Stimulated activated CD4-positive, alpha-beta T cell treated with anti-CD3 and anti-CD28 coated beads, TNF-alpha, amount 100 ng/mL, for 4 hours (primary cell): ENCODE measurements at places on chromosomes 12 and 14.

DNA sequence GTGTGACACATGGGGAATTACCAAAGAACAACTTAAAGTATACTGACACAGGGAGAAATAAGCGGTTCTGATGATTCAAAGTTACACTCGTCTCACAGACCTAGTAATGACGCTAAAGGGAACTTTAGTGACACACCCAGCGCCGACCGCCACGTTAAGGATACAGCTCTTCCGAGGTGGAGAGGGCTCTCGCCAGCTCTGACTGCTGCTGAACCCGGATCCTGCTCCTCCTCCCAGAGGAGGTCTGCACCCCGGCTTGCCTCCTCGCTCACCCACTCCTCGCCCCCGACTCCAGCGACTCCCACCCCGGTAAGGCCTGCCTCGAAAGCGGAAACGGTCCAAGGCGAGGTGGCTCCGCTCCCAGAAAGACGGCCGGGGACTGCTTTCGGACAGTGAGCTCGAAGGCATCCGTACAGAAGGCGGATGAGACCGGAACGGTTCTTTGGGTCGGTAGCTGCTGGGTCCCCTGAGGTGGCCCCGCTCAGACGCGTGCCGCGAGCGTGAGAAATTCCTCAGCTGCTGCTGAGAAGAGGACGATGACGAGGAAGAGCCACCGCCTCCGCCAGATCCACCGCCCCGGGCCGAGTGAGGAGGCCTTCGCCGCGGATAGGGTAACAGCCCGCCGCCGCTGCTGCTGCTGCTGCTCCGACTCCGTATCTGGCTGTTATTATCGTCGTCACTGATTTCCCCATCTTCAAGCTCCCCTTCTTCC lies 643 bp downstream of the ZFC3H1 start:
- peak; percentile 55 for DNase-seq

DNA sequence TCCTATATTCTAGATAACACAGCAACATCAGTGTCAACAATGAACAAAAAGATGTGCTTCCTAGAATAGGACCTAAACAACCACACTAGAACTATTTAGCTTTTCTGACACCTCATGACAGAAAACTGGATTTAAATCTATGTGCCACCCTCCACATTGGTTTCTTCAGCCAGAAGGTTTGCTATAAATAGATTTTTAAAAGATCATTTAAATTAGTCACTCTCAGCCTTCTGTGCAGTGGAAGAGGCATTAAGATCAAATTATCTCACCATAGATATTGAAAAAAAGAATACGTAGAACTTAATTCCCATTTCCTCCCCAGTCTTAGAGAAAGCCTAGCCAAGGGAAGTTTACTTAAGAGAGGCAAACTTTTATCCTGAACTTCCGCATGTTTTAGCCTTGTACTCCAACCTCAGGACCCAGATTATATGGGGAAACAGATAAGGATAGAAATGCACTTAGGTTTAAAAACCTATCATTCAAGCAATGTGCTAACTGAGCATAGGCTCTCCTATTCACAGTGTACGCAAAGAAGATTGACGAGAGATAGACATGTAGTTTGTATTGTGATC lies 59.6 kb downstream of the NELL2 start:
- no peak for DNase-seq

DNA sequence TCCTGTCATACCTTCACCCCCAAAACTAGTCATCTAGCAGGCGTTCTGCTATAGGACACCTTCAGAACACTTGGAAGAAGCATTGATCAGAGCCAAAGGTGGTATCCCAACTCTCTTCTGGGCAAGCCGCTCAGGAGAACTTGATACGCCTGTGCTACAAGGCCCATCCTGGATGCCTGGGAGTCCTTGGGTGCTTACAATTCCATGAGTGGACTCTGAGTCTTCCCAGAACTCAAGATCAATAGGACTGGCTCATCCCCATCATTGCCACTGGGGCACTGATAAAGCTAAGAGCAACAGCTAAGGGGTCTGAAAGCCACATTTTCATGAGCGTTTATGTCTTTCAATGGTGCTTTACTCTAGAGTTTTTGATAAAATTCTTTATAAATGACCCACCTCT lies 1.9 kb downstream of the SPTB start:
- no peak for DNase-seq

DNA sequence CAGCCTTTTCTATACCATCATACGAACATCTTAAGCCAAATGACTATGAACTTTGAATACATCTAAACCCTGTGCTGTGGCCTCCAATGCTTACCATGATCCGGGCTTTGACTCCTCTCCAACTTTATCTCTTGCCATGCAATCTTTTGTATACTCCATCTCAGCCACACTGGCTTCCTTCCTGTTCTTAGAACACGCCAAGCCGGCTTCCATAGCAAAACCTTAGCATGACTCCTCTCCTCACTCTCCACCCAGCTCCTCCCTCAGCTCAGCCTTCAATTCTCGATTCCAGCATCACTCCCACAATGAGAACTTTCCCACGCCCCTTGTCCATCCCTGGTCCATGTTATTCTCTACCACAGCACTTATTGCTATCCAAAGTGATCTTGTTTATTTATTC lies 228.3 kb downstream of the NTF3 start:
- no peak for DNase-seq

- DNase-seq = no peak
These were observed 66.4 kb downstream of the PTHLH start for GRCh38 chr12:27906127-27906500.

DNA sequence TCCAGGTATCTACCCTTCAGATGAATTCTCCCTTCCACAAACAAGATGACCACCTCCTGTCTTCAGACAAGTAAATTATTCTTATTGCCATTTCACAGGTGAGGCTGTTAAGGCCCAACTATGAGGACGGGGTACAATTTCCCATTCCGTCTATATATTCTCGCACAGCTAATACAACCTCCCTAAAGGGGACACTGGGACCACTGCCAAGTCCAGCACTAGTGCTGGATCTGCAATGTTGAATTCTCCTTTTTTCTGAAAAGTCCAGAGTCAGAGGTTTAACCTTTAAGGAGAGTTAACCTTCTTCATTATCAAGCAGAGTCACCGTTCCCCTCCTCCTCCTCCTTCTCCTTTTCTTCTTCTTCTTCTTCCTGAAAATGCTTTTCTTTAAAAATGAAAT lies 130.4 kb upstream of the PARP11 start:
- no peak for DNase-seq

DNA sequence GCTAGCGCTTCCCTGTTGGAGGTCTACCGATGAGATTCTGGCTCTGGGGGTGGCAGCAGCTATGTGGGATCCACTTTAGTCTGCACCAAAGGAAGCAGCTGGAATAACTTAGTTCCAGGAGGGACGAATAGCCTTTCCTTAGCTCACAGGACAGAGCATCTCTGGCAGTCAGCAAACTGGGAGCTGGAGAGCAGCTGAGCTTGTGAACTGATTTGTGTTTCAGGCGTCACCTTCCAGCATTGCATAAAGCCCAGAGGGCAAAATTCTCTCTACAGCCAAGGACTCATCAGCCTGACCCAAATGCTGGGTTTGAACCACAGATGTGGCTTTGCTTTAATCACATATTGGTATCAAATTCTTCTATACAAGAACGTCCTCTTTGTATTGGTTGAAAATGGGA lies 81.9 kb upstream of the PELI2 start:
- DNase-seq = no peak

GRCh38 chr12:49888461-49889151 lies 15.1 kb downstream of the FAIM2 start:
- DNase-seq = no peak

DNA sequence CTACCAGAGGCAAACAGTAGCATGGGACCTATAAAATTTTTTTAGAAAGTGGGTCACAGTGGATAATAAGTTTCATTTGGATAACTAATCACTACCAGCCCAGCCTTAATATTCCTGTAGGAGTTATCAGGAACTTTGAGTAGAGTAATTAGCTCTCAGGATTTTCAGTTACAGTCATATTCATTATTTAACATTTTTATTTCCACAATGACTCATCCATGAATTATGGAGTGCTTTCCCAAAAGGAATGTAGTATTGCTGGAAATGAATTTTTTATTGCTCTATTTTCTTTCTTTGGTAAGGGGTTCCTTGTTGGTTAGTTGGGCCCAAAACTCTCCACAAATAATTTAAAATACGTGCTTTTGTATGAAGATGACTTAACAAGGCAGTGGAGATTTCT lies 53.7 kb downstream of the ERC1 start:
- DNase-seq = no peak

DNA sequence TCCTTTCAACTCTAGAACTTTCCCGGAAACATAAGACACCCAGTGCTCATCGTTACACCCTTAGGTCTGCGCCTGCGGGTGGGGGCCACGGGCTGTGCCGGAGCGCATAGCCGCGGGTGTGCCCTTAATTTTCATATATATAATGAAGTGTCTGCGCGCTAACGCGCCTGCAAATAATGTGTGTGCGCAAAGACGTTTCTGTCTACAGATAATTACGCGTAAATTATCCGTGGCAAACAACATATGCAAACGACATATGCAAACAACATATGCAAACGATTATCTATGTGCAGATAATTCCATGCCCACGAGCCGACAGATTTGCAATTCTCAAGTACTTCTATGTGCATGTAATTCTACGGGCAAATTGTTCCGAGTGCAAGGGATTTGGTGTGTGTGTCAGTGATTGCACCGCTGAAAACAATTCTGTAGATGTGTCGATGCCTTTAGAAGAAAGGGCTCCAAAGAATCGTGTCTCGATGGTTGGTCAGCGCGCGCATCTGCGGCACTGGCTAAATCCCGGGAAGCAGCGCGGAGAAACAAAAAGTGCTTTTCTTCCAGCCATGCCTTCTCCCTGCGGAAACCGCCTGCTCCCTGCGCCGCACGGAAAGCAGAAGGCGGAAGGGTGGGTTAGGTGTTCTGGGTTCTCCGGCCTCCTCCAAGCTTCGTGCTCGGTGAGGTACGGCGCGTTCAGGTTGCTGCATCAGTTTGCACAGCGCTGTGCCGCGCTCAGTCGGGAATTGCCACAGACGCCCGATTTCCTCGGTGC lies 34.5 kb upstream of the TBX5 start:
- no peak for DNase-seq

- DNase-seq = no peak
These were observed 138.7 kb downstream of the PDE3A start for GRCh38 chr12:20507056-20507455.

DNA sequence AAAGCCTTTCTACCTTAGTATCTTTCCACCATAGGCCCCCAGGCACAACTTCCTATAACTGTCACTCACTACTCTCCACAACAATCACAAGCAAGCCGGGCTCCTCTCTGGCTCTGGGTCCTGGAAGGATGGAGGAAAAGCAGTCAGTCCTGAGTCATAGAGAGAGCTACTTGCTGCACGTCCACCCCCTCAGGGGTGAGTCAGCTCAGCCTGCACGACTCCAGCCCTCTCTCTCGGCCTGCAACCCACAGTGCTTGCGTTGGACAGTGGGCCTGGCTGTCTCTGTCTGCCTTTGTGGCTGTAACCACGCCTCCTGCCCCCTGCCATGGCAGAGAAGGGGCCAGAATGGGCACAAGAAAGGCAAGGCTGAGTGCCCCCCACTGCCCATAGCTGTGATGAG lies 154.1 kb upstream of the FKBP4 start:
- DNase-seq = no peak

DNA sequence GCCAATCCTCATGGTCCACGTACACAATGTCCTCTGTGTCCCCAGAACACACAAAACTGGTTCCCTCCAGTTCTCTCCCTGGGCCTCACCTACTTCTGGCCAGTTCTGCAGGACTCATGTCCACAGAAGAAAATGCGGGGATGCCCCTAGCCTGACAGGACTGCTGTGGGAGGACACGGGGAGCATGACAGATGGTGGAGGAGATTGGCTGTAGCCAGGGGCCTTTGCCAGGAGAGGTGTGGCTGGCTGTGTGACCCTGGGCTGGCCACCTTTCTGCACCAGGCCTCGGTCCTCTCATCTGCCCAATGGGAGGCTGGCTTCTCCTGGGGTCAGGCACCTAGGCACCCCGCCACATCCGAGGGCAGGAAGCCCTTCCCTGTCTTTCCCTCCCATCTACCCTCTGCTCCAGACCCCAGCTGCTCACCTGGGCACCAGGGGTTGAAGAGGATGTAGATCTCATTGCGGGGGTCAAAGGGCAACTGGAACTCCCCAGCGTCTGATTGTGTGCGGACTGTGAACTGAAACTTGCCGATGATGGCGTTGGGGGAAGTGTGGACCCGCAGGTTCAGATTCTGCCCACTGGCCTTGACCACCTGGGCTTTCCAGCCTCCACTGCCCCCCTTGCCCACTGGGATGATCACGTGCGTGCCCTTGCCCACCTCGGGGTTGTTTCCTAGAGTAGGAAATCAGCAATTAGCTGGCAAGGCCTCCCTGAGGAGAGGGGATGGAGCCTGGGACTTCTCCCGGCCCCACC lies 2.8 kb downstream of the TGM1 start:
- no peak for DNase-seq

DNA sequence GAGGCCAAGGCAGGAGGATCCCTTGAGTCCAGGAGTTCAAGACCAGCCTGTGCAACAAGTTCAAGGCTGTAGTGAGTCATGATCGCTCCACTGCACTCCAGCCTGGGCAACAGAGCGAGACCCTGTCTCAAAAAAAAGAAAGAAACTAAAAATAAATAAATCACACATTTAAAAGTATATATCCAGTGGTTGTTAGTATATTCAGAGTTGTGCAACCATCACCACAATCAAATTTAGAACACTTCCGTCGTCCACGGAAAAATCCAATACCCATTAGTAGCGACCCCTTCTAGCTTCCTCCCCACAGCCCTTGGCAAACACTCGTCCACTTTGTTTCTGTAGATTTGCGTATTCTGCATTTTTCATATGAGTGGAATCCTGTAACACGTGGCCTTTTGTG lies 44.7 kb upstream of the EML1 start:
- no peak for DNase-seq

DNA sequence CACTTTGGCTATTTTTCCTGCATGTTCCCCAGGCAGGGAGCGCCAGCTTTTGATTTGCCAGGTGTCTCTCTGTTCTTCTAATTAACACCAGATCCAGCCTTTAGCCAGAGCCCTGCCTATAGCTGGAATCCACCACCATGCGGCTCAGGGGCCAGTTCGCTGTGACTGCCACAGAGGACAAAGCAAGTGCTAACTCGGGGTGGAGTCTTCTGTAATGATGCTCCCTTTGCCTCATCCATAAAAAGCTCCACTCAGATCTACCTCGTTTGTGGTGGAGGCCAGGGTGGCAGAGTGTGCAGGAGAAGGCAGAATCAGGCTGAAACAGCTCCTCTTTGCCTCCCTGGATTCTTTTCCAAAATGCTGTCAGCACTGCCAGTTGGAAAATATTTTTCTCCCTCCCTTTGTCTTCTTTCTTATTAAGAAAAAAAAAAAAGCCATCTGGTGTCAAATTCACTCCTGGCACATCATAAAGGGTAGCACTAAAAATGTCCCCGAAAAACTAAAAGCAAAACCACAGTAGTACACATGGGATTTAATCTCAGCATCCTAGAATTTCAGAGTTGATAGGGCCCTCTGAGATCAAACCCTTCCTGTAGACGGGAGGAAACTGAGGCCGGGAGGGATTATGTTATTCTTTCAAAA lies 18.0 kb upstream of the CTDSP2 start:
- DNase-seq = no peak

DNA sequence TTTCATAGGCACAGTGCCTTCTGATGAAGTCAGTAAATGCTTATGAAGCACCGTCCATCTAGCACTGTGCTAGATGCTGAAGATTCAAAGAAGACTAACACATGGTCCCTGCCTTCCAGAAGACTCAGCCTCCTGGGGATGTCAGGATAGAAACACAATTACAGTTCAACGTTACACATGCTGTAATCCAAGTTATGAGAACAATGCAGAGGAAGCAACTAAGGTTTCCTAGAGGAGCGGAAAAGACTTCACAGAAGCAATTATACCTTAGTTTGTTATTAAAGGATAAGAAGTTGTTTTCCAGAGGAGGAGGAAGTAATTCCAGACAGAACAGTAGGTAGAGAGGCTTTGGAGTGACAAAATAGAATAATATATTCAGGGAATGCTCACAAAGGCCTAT lies 66.9 kb upstream of the FGD4 start:
- DNase-seq = no peak
